ENCODE measurements at places on chromosomes 3 and 15.

DNA sequence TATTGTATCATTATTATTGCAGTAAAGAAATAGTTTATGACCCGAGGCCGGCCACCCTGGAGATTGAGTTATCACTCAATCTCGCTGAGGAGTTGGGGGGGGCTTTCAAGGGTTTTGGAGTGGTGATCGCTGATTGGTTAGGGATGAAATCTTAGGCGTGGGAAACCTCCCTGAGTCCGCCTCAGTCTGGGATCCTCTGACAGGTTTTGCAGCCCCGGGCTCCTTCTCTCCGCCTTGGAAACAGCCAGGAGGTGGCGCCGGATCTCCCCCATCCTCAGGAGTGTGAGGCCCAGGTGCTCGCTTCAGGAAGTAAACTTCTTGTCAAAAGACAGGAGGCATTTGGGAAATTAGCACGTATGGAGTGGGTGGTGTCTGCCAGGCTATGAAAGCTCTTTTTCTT is 41.1 kb upstream of the SEC61A1 start:
- no peak for DNase-seq

DNA sequence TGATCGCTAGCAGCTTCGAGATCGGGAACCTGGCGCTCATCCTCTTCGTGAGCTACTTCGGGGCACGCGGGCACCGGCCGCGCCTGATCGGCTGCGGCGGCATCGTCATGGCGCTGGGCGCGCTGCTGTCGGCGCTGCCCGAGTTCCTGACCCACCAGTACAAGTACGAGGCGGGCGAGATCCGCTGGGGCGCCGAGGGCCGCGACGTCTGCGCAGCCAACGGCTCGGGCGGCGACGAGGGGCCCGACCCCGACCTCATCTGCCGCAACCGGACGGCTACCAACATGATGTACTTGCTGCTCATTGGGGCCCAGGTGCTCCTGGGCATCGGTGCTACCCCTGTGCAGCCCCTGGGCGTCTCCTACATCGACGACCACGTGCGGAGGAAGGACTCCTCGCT is 62.5 kb downstream of the SLCO3A1 start:
- no peak for DNase-seq

- DNase-seq, result no peak
Measured at GRCh38 chr3:162701211-162701610, 1204.6 kb downstream of the OTOL1 start.

GRCh38 chr15:48102167-48102566 is 18.6 kb upstream of the SLC24A5 start:
- DNase-seq, result no peak

GRCh38 chr15:71400294-71400693 is 285.0 kb downstream of the THSD4 start:
- no peak for DNase-seq

DNA sequence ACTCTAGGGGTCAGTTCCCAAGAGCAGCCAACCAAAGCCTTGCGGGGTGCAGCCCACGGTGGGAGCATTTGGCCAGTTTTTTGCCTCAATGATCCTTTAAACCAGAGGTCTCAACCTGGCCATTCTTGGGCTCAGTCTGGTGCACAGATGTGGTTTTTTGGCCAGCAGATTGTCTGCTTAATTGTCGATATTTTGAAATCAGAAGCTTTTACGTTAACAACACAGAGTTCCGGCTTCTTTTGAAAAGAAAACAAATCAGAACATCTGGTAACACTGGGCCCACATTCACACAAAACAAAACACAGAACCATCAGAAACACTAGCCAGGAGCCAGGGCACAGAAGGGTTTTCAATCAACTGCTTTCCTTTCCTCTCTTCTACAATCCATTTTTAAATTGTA is 127.7 kb downstream of the XXYLT1 start:
- DNase-seq, result no peak

- no peak for DNase-seq
Measured at GRCh38 chr15:39195961-39196486, 384.9 kb upstream of the THBS1 start.

Measured in activated gamma-delta T cell treated with Interleukin-2 at 50 U/mL for 16 hours (primary cell).